ENCODE measurements at places on chromosomes 4 and X. TPM values are rescaled to one million over a fixed set of nuclear protein-coding genes. Genes with fewer than 3 reads are reported as not detected.

GRCh38 chr4:39255266-39255665 lies 72.9 kb downstream of the WDR19 start:
- no peak for DNase-seq

DNA sequence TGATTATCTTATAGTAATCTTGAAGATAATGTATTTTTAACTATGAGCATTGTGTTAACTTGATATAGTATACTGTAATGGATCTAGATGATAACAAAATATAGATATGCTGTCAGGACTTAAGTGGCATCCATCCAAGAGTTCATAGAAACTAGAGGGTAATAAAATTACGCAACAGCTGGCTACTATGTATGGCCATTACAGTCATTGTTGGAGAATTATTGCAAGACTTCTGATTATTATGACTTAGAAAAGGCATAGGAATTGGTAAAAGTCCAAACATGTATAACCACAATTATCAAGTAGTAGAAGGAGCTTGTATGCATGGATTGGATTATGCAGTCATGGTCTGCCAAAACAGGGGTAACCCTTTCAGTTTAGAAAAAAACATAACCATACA lies 9.5 kb downstream of the OGT start:
- no peak for DNase-seq

GRCh38 chrX:40279091-40279430 lies 181.3 kb upstream of the BCOR start:
- no peak for DNase-seq

- DNase-seq = no peak
These were observed 78.9 kb upstream of the MTM1 start for GRCh38 chrX:150489359-150490015.

GRCh38 chr4:76449833-76450232 lies 14.8 kb downstream of the SHROOM3 start:
- no peak for DNase-seq

NEXMIF gene
- total RNA-seq = 1.7 TPM

DNA sequence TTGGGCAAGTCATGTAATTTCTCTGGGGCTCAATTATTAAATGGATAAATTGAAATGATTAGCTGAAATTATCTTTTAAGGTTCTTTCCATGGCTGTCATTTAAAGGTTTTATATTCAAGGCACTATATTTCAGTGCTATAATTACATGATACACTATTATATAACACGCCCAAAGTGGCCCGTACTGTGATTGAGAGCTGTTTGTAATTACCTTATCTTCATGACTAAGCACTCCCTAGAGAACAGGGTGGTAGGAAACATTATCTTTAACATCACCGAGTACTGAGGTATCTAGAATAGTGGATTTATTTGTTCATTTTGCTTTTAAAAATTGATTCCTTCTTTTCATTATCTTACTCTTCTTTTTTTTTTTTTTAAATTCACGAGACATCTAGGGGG lies 79.0 kb downstream of the DIAPH2 start:
- DNase-seq = no peak

DNA sequence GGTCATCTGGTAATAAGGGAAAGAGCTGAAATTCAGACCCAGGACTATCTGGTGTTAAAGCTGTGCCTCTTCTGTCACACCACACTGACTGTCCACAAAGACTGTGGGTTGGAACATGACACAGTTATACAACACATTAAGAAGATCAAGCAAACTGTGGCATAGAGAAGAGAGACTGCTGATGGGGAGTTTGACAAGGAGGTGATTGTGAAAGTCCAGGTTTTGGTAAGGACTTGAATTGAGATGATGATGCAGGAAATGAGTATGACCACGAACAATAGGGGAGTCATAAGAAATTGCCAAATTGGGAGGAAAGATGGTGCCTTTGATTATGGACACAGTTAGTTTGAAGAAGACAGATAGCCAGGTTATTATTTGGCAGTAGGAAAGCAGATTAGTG lies 163.4 kb downstream of the PDGFRA start:
- no peak for DNase-seq

DNA sequence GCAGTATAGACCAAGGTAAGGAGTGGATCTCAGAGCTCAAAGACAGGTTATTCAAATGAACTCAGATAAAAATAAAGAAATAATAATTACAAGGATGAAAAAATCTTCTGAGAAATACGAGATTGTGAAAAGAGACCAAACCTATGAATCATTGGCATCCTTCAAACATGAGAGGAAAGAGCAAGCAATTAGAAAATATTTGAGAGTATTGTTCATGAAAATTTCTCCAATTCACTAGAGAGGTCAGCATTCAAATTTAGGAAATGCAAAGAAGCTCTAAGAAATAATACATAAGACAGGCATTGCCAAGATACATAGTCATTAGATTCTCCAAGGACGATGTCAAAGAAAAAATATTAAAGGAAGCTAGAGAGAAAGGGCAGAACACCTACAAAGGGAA lies 93.5 kb upstream of the GALNTL6 start:
- DNase-seq = no peak

DNA sequence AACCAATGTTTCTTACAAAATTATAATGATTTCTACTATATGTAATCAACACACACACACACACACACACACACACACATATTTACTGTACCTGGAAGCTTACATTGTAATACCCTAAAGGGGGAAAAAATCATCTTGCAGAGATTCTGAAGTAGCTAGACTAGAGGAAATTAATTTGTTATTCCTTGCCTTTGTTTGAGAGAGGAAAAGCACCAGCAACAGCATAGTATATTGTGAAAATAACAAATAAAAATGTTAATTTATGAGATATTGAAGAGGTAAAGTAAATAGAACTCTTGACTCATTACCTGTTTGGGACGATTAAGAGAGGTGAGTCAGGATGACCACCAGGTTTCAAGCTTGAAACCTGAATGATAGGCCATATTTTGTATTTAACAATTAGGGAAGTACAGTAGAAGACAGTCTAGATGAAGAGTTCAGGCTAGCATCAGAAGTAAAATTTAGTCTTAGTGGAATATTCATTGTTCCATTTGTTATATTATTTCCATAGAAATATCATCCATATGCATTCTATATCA lies 873.4 kb upstream of the PCDH10 start:
- no peak for DNase-seq

DNA sequence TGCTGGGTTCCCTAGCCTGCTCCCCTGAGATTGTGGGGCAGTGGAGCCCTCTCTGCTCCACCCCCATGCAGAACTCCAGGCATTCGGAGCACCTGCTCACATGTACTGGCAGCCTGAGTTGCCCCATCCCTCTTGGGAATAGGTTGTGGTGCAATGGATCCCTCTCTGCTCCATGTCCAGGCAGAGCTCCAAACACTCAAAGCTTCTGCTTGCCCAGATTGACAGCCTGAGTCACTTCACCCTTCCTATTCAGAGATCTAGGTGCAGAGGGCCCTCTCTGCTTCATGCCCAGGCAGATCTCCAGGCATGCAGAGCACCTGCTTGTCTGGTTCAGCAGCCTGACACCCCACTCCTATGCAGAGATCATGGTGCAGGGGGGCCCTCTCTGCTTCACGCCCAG lies 18.6 kb upstream of the TEX13B start:
- no peak for DNase-seq

CENPE gene
- total RNA-seq = 2.2 TPM

DNA sequence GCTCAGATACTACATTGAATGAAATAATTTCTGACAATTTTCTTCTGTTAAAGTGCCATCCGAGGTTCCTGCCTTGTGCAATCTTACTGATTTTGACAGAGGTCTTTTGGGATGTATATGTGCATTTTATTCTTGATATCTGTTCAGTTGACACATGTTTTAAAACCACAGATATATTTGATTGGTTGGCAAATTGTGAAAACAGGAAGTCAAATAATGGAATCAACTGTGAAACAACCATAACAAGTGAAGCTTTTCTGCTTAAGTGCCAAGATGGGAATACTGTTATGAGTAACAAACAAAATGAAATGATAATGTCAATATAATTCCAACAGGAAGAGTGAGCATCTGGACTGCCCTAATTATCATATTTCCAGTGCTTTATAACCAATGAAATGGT lies 84.9 kb upstream of the TET2 start:
- DNase-seq = no peak

- DNase-seq = no peak
These were observed 593.8 kb downstream of the SMARCA1 start for GRCh38 chrX:128929271-128930057.

GRCh38 chr4:39469429-39470077 lies 10.7 kb downstream of the LIAS start:
- no peak for DNase-seq

GRCh38 chrX:84830836-84831235 lies 172.8 kb upstream of the APOOL start:
- DNase-seq = no peak

ATRX gene
- 94.2 TPM for total RNA-seq

DNA sequence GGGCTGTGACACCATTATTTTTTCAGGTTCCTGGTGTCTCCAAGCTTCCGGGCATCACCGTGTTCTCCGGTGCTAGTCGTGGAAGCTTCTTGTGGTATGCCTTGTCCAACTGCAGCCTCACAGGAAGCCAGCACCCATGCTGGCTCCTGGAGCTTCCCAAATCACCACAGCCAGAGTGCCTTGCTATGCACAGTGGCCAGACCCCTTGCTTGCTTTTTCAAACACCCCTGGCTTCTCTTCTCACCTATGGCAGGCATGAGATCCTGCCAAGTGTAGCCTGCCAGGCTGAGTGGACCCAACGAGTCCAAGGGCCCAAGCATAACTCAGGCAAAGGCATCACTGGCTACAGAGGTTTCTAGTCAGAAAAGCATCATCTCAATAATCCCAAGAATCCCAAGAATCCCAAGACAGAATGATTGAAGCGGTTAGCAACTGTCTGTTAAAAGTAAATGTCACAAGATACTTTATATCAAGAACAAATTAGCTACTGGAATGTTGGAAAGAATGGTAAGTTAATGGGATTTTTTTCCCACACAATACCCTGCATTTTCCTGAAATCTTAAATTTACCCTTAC lies 1522.9 kb downstream of the PCDH18 start:
- no peak for DNase-seq

DNA sequence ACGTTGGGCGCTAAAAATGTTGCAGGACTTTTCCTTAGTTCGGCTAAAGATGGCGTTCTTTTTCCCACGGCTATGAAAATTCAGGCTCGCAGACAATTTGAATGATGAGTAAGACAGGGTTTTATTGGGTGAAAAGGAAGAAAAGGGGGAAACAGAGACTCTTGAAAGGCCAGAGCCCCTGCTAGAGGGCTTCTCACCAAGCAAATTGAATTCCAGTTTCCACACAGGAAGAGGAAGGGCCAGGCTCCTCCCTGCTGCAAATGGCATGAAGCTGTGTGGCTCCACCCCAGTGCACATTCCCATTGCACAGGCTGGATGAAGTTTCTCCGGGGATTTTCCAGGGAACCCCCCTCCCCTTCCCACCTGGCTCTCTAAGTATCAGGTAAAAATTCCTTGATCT lies 210.9 kb downstream of the KLHL4 start:
- no peak for DNase-seq

GABRG1 gene
- 0.05 TPM for total RNA-seq

DNA sequence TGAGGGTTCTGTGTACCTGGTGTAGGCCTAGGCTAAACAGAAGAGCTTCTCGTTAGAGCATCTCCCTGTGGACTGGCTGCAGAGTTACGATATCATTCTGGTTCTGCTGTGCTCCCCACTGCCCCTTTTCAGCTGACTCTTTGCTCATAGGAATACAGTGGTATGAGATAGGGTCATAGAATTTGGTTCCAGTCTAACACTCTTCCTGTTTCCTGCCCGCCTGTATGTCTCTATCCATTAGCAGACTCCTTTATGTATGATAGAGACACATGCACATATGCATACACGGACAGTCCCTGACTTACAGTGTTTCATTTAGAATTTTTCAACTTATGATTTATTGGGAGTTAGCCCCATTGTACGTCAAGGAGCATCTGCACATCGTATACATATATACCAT lies 15.3 kb downstream of the RNF4 start:
- DNase-seq = peak; percentile 5

ABLIM2 gene
- 11.7 TPM for total RNA-seq

MAP7D2 gene
- total RNA-seq = not detected

VGLL1 gene
- total RNA-seq = not detected

GRCh38 chr4:84235126-84235944 lies 263.8 kb downstream of the NKX6-1 start:
- no peak for DNase-seq

RAI2 gene
- total RNA-seq = 32.5 TPM

DNA sequence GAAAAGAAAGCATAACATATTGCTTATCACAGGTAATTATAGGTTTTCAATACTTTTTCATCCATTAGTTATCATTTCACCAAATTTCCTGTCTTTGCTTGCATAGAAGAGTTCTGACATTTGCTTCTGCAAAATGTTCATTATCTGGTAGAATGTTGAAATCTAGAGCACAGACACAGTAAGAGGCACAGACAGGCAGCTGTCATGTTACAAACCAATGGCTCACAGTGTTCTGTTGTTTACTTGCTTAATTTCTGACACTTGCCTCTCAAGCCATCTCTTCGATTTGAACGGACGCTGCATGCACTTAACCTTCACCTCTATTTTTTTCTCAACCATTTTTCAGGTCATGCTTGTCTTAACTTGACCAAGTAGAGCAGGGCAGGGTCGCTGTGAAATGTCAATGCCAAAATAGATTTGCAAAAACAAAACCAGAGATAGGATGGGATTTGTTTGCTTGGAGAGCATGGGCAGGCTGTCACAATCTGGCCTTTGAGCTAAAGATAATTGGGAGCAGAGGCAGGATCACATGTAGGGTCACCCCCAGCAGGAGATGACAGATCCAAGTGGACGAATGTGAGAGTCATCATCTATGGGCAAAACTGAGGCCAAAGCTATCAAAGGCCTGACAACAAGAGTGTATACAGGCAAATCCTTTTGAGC lies 292.3 kb downstream of the SMARCA1 start:
- DNase-seq = no peak

DNA sequence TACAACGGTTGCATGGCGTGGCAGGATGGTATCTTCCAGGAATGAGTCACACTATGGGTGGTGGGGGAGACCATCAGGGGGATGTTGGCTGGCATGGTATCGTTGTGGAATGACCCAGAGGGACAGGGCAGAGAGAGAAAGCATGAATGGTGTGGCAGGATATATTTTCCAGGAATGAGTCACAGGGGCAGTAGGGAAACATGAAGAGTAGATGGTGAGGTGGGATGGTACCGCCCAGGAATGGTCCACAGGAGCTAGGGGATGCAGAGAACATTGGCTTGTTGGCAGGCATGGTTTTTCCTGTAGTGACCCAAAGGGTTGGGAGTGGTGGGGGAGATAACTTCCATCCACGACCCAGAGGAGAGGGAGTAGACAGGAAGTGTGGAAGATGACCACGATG lies 62.4 kb downstream of the MAOA start:
- no peak for DNase-seq

GRCh38 chr4:173536808-173537429 lies 6.9 kb upstream of the HAND2 start:
- no peak for DNase-seq

DNA sequence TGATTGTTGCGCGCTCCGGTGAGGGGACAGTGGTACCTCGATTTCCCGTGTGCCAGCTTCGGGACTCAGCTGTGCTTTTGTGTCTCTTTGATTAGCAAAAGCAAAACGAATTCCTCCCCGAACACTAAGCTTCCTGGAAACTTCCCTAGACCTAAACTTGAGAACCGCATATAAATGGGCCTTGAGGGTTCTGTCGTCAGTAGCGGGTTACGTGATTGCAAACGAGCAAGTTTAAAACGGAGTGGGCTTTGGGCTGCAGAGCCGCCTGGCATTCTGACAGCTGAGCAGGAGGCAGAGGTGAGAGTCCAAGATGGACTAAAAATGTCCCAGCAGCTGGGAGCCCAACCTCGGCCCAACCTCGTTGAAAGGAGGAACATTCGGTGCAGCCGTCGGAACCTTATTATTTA lies 1.2 kb upstream of the TAPT1 start:
- DNase-seq = no peak

- DNase-seq = no peak
These were observed 1055.0 kb downstream of the RPA4 start for GRCh38 chrX:97938706-97939105.
